ENCODE measurements at places on chromosomes 2 and 18.

DNA sequence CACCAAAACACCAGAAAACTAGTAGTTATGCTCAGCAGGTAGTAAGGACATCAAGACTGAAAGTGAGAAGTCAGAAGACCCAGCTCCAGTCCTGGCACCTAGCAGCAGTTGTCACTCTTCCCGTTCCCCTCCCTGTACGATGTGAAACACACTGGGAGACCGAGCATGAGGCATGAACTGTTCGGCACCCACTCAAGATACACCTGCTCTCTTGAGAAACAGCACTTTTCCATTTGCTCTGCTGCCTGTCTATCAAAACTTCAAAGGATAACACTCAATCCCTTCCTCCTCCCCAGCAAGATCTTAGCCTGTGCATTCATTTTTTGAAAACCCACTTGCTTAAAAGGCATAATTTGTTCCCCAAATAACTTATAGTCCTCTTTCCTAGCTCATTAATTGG lies 123.9 kb downstream of the PLEKHM3 start:
- DNase-seq: no peak

GRCh38 chr2:121000804-121001203 lies 265.1 kb downstream of the GLI2 start:
- no peak for DNase-seq

DNA sequence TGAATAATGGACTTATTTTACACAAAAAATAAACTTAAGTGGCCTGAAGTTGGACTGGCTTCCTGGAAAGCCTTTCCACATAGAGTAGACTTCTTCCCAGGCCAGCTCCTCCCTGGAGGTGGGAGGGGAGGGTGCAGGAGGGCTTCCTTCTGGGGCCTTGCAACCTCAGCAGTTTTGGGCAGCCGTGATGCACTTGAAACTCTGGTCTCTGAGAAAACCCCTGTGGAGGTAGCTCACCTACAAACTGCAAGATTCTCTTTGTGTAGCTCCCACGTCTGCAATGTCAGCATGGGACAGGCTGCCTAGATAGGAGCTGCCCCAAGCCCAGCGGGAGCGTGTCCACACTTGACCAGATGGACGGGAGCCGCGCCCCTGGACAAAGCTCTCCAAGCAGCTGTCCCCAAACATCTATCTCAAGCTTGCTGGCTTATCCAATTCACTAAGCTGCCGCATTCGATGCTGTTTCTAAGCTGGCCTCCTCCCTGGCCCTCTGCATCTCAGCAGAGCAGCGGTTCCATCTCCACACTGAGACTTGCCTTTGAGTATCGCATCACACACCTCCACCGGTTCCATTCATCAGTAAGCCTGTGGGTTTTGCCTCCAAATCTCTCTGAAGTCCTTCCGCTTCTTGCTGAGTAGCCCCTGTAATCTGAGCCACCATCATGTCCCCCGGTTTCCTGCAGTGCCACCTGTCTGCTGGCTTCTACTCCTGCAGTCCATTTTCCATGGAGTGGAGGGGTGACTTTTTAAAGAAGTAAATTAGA lies 1.6 kb upstream of the LPIN1 start:
- DNase-seq: no peak

GRCh38 chr18:44325903-44326635 lies 354.6 kb upstream of the SETBP1 start:
- DNase-seq: no peak

- DNase-seq: no peak
Observed at GRCh38 chr18:42087876-42088275, 132.8 kb downstream of the PIK3C3 start.

All from coronary artery (tissue), 2 donors.